Activated naive CD8-positive, alpha-beta T cell treated with anti-CD3 and anti-CD28 coated beads, Interleukin-2, amount 50 U/mL, for 24 hours (primary cell): ENCODE measurements at places on chromosomes 1 and 21.

GRCh38 chr1:184890539-184890973, 83.8 kb downstream of the NIBAN1 start:
- DNase-seq, result no peak

DNA sequence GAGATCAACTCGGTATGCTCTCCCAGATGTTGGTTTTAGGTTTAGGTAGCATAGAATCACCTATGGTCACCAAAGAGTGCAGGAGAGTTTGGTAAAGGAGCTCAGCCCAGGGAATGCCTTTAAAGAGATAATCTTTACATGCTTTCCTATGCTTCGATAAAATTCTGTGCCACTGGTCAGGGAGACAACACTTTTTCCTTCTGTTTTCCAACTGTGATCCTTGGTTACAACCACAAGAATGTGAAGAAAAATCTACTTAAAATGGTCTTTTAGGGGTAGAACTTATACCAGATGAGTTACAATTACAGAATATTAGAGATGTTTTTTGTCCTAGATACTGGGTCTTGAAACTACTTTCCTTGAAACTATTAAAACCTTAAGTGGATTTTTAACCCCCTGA, 895.6 kb downstream of the TTLL7 start:
- DNase-seq, result no peak

DNA sequence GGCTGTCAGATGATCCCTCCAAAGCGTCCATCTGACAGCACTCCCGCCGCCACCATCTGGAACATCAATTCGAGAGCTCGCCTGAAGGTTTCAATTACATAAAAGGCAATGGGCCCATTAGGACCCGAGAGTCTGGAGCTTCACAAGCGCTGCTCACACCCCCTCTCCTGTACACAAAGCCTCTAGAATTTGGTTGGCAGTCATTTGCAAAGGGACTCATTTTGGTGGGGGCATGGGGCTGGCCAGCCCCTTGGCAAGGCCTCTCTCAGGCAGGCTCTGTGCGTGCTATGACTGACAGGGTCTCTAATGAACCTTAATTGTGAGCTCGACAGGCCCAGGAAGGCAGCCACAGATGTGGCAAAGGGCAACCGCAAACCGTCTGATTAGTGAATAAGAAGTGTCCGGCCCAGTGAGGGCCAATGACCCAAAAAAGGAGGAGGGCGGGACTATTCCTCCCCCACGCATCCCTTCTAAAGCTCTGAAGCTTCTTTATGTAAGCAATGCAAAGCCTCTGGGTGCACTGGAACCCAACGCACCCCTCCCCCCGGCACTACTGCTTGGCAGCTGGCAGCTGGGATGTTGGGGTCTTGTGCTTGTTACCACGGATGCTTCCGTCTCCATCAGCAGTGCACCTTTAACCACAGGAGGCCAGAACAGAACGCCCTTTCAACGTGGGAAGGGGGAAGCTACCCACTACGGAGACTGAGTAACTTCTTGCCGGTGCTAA, 79.4 kb downstream of the CAPZB start:
- no peak for DNase-seq

DNA sequence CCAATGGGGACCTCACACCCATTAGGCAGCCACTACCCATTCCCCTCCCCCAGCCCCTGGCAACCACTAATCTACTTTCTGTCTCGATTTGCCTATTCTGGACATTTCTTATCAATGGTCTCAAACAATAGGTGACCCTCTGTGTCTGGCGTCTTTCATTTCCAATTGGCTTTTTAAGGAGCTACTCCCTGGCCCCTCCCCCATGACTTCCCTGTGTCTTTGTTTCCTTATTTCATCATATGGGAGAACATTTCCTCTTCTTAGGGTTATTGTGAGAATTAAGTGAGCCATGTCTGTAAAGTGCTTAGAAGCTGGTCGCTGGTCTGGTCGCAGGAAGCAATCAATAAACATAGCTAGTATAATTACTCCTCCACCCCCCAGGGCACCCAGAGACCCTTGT, 80.9 kb downstream of the SPSB1 start:
- no peak for DNase-seq

- no peak for DNase-seq
Observed at GRCh38 chr1:25813734-25814471, 5.9 kb upstream of the MTFR1L start.

DNA sequence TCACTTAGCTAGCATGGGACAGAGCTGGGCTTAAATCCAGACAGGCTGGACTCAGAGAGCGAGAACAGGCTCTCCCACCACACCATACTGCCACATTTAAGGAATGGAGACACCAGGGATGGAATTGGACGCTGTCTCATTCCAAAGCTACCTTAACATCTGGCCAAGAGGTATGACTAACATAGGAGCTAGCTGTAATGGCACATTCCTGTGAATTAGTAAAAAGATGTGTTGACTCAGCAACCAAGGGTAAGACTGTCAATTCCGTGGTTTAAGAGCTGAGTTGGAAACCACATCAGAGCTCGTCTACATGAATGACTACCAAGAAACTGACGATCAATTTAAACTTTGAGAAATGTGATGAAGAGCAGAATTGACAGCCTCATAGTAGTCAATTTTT, 8.3 kb upstream of the TNFRSF9 start:
- DNase-seq, result no peak

- DNase-seq, result no peak
Observed at GRCh38 chr1:236334893-236335545, 53.3 kb upstream of the ERO1B start.

- DNase-seq, result no peak
Observed at GRCh38 chr1:3066250-3066711, 2.7 kb upstream of the PRDM16 start.

GRCh38 chr1:108845446-108845845, 11.4 kb downstream of the AKNAD1 start:
- DNase-seq, result no peak

- DNase-seq, result no peak
Observed at GRCh38 chr1:95197616-95198252, 36.3 kb upstream of the RWDD3 start.

DNA sequence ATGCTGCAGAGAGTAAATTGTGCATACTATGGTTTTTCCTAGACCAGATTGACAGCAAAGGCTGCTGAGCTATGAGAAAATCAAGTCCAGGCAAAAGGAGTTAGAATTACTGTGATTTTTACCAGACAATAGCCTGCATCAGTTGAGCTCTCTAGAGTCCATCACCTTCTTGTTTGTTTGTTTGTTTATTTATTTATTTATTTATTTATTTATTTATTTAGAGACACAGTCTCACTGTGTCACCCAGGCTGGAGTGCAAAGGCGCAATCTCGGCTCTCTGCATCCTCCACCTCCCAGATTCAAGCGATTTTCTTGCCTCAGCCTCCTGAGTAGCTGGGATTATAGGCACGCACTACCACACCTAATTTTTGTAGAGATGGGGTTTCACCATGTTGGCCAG, 24.2 kb upstream of the ABCB10 start:
- DNase-seq, result no peak

GRCh38 chr1:151130987-151131586, 15.3 kb downstream of the SEMA6C start:
- peak; percentile 83 for DNase-seq

DNA sequence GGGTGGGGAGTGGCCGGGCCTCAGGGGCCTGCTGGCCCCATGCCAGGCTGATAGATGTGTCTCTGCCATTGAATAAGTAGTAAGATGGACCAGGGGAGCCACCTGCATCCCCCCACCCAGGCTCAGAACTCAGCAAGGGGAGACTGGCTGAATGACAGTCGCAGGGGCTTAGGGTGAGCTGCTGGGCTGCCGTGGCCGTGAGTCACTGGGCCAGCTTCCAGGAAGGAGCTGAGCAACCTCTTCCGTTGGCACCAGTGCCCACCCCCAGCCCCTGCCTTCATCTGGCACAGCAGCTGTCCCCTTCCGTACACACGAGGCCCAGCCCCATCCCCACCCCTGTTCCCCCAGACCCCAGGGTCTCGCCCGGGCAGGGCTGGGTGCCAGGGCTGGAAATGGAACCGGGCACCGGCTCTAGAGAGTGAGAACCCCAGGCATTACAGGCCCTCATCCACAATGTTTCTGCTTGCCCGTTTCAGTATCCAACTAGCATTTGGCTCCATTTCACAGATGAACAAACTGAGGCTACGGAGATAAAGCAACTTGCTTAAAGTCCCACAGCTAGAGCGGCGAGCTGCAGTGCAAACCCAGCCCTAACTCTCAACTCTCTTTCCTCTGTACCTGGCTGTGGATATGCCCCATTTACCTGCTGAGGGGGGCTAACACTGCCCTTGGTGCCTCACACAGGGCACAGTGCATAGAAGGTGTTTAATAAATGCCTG, 10.2 kb downstream of the WNT4 start:
- no peak for DNase-seq

GRCh38 chr21:29751473-29752185, 188.2 kb downstream of the GRIK1 start:
- no peak for DNase-seq

DNA sequence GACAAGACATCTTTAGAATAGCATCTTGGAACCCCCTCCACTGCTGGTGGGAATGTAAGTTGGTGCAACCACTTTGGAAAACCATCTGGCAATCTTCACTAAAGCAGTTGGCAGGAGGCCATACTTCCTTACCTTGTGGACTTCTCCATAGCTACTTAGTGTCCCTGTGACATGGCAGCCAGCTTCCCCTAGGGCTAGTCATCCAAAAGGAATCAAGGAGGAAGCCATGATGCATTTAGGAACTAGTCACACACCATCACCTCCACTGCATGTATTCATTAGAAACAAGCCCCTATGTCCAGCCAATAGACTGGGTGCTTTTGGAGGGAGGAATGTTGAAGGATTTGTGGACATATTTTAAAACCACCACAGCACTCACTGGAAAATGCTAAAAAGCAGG, 19.9 kb downstream of the MX2 start:
- no peak for DNase-seq

- DNase-seq, result no peak
Observed at GRCh38 chr21:31334648-31335121, 9.4 kb downstream of the TIAM1 start.

- DNase-seq, result no peak
Observed at GRCh38 chr1:196891251-196891650, 3.4 kb downstream of the CFHR4 start.

- DNase-seq, result no peak
Observed at GRCh38 chr1:2283991-2284895, 56.1 kb downstream of the SKI start.

- DNase-seq, result no peak
Observed at GRCh38 chr1:51301152-51301843, 29.1 kb downstream of the TTC39A start.

DNA sequence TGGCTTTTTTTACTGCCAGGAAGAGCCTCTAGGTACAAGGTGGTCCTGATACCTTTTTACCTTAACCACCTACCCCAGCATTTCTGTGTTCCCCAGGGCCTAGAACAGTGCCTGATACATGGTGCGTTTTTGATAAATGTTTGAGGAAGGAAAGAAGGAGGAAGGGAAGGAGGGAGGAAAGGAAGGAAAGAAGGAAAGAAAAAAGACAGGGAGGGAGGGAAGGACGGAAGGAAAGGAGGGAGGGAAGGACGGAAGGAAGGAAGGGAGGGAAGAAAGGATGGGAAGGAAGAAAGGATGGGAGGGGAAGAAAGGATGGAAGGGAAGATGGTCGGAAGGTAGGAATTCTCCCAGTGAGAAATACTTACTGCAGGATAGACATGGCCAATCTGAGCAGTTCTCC, 12.0 kb upstream of the MAGOH start:
- DNase-seq, result no peak

DNA sequence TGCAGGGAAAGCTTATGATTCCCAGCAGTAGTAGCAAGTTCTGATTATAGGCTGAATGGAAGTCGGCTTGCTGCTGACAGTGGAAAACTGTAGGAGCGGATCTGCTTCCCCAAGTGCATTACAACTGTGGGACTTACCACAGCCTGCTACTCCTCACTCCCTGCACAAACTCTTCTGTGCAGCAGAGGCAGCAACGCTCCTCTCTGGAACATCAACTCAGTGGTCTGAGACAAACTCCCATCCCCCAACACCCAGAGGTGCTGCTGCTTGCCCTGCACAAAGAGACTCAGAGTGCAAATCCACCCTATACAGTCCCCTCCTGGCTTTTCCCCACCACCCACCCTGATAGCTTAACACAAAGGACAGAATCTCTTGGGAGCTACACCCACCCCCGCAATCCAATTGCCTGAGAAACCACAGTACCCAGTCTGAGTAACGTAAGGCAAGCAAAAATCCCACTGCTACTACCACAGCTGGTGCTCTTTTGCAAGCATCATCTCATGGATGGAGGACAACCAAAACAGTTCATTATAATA, 1455.2 kb downstream of the AMY1C start:
- DNase-seq, result no peak

DNA sequence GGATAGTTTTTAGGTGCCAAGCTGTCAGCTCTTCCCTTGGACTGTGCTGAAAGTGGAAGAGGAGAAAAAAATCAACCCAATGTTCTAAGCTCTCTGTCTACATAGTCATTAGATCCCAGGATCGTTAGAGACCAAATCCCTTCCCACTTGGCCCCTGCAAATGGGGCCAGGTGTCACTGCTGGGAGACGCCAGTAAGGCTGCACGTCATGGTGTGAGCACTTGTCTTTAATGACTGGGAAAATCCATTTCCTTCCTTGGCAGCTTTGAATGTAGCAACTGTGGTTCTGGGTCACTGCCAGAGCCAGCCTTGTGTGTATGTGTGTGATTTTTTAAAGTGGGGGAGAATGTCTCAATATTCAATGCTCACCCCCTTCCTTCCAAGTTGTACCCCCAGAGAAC, 59.9 kb downstream of the MAN1C1 start:
- DNase-seq, result no peak

GRCh38 chr1:118589238-118589846, 398.8 kb downstream of the TBX15 start:
- DNase-seq, result no peak

DNA sequence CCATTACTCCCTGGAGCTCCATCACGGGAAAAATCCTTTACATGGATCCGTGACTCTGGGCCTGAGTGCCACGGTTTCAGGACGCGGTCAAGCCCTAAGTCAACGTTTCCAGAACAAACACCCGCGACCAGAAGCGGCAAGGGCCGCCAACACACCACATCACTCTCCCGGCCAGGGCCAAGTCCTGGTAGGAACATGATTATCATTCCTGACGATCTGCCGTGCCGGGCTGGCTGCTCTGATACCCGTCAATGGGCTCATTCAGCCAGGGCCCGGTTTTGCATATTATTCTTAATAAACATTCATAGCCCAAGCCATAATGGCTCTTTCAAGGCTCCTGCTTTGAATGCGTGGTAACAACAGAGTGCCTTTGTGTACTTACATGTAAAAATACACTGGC, 44.6 kb upstream of the SIM2 start:
- DNase-seq, result no peak

DNA sequence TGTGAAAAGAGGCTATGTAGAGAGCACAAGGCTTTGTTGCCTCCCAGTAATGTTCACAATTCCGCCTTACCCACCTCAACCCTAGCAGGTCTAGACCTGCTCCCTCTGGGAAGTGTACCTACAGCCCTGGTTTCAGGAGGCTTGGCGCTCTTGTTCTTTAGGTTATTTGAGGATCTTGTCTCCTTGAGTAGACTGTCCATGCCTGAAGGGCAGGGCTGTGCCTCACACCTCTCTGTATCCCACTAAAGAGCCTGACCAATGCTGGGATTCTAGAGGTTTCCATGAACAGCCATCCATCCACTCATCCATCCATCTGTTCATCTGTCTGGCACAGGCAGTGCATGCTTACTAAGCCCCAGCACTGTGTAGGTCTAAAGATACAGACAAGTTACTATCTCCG, 1.0 kb downstream of the RAB7B start:
- no peak for DNase-seq

- no peak for DNase-seq
Observed at GRCh38 chr1:111378791-111379190, 48.7 kb downstream of the OVGP1 start.
